Tongue (tissue), 3 donors: ENCODE measurements at places on chromosomes 3 and 15. TPM values are rescaled to one million over a fixed set of nuclear protein-coding genes. Genes with fewer than 3 reads are reported as not detected.

GRCh38 chr15:66937588-66937987 lies 127.8 kb upstream of the SMAD3 start:
- no peak for DNase-seq

- no peak for DNase-seq
These were observed 28.6 kb upstream of the TEX264 start for GRCh38 chr3:51642462-51642861.

GRCh38 chr15:63800739-63801138 lies 33.0 kb downstream of the HERC1 start:
- no peak for DNase-seq

DNA sequence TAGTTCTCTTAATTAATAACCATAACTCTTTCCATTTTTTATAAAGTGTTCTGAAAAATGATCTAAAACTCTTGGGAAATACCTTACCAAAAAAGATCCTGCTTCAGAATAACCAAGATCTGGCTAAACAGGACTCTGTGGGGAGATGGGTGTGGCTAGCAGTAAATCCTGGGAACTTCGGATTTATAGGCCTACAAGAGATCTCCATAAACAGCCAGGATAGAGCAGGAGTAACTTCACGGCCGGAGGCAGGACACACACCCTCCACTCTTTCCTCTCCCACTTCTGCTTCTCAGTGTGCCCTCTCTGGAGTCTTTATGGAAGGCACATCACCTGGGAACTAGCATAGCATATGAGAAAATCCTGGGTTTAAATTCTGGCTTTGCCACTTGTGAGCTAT lies 309.4 kb upstream of the SOX2 start:
- no peak for DNase-seq

- no peak for DNase-seq
These were observed 10.7 kb downstream of the CIB2 start for GRCh38 chr15:78120523-78120922.

Gene INAFM2
- total RNA-seq: 19.4 TPM

DNA sequence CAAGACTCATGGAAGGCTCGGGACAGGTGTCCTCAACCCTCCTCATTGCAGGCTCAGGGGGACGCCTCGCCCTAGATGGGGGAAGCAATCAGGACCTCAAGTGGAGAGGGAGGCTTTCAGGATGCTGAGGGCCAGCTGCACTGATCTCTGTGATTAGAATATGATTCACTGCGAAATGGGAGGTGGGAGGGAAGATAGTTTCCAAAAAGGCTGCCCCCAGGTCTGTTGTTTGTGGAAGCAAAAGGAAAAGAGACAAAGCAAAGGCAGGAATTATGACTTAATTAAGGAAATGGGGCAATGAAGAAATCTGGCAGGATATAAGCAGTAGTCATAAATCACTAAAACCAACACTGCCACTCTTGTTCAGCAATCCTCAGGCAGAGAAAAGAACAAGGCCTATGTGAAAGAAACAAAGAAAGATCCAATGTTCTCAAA lies 85.6 kb upstream of the ABHD17C start:
- DNase-seq: no peak

Gene GABRG3
- 0.21 TPM for total RNA-seq

Gene NBEAL2
- total RNA-seq: 62.2 TPM

DNA sequence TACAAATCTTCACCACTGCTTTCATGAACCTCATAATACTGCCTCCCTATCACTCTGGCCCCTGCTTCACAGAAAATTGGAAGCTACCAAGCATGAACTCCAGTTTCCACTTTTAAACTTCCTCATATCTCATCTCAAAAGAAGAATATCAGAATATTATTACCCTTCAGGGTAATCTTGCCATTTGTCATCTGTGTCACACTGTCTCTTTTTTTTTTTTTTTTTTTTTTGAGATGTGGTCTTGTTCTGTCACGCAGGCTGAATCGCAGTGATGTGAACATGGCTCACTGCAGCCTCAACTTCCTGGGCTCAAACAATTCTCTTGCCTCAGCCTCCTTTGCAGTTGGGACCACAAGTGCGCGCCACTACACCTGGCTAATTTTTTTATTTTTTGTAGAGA lies 80.4 kb upstream of the TCF12 start:
- DNase-seq: no peak

Gene CNTN6
- total RNA-seq: 3.5 TPM

Gene GOLGA6L10
- 4.1 TPM for total RNA-seq

DNA sequence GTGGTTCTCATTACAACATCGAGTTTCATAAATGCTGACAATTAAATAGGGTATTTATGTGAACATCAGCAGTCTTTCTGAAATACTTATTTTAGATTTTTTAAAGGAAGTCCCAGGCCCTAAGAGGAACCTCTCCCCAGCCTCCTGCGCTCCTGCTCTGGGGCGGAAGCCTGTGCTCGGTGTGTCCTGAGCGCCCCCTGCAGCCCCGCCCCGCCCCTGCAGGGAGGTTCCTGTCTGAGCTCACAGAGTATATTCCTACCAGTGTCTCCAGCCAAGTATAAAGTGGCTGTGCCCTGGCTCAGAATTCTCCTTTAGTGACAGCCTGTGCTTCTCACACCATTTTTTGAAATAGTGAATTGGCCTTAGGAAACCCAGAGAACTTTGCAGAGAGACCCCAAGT lies 567.9 kb downstream of the GOLGA6L6 start:
- DNase-seq: no peak

Gene PLXND1
- total RNA-seq: 131 TPM
